ENCODE measurements at places on chromosomes 3 and 15.

DNA sequence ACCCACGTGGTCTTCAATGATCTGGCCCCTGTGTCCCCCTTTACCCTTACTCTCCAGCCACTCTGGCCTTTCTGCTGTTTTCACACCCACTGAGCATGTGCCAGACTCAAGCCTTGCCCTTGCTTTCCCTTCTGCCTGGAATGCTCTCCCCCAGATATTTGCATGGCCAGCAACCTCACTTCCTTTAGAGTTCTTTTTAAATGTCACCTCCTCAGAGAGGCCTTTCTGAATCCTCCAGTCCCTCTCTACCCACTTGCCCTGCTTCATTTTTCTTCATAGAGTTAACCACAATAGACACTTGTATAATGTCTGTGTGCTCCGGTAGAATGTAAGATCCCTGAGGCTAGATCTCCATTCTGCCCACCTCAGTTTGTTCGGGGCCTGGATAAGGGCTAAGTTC is 39.4 kb upstream of the TIPARP start:
- no peak for DNase-seq

DNA sequence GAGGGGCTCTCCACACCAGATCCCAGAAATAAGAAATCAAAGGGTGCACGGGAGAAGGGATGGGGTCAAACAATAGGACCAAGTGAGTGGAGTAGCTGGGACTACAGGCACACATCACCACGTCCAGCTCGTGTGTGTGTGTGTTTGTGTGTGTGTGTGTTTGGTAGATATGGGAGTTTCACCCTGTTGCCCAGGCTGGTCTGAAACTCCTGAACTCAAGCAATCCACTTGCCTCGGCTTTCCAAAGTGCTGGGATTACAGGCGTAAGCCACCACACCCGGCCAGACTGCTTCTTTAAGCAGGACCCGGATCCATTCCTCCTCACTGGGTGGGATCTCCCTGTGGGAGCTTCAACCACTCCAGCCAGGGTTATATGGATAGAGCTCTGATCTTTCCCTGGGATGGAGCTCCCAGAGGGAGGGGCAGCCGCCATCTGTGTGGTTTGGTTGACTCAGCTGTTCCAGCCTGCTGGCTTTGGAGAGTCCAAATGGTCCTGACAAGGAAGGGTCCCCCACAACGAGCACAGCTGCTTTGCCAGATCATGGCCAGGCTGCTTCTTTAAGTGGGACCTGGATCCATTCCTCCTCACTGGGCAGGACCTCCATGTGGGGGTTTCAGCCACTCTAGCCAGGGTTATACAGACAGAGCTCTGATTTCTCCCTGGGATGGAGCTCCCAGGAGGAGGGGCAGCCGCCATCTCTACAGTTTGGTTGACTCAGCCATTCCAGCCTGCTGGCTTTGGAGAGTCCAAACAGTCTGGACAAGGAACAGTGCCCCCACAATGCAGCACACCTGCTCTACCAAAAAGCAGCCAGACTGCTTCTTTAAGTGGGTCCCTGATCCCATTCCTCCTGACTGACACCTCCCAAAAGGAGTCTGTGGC is 9.1 kb upstream of the AVEN start:
- DNase-seq: no peak

DNA sequence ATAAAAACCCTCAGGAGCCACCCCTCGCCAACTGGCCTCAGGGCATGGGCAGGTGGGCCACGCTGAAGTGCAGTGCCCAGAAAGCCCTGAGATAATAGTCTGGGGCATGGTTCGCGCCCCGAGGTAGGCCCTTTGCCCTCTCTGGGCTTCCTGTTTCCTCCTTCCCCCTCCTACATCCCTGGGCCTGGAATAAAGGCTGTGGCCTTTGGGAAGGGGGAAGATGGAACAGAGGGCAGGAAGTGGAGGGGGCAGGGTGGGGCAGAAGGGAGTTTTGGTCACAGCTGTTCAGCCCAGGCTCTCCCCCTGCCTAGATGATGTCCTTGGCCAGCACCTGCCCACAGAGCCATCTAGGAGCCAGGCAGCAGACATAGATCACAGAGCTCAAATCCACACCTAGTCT is 11.3 kb downstream of the CSRNP1 start:
- no peak for DNase-seq

GRCh38 chr3:175267561-175267960 is 408.4 kb downstream of the NAALADL2 start:
- no peak for DNase-seq

DNA sequence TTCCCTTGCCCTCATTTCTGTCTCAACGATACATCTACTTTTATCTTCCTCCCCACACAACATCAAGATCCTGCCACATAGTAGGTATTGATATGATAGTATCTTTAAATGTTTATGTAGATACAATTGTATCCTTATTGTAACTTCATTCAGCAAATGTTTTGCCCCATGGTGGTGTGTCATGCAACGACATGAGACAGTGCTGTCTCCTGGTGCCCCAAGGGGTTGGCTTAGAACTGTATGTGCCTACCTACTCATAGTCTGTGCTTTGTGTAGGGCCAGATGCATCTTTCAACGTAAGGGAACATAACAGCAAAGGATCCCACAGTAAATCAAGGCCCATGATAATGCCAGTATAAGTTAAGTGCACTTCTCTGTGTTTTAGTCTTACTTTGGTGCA is 2.8 kb upstream of the CD47 start:
- DNase-seq: no peak

DNA sequence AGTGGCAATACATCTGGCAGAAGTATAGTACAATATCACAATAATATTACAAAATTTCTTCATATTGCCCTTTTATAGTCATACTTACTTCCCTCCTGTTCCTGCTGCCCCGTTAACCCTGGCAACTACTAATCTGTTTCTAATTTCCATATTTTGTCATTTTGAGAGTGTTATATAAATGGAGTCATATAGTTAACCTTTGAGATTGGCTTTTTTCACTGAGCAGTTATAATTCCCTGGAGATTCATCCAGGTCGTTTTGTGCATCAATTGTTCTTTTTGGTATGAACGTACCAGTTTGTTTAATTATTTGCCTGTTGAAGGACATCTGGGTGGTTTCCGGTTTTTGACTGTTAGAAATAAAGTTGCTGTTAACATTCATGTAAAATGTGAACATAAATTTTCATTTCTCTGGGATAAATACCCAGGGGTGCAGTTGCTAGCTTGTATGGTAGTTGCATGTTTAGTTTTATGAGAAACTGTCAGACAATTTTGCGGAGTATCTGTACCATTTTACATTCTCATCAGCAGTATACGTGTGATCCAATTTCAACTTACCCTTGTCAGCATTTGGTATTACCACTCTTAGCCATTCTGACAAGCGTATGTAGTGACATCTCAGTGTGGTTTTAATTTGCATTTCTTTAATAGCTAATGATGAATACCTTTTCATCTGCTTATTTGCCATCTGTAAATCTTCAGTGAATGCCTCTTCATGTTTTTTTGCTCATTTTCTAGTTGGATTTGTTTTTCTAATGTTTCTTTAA is 32.2 kb upstream of the IL20RB start:
- no peak for DNase-seq

DNA sequence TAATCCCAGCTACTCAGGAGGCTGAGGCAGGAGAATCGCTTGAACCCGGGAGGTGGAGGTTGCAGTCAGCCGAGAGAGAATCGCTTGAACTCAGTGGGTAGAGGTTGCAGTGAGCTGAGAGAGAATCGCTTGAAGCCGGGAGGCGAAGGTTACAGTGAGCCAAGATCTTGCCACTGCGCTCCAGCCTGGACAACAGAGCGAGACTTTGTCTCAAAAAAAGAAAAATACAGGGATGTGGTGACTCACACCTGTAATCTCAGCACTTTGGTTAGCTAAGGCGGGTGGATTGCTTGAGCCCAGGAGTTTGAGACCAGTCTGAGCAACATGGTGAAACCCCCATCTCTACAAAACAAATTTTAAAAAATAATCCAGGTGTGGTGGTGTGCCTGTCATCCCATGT is 26.8 kb downstream of the UBE2E1 start:
- no peak for DNase-seq

DNA sequence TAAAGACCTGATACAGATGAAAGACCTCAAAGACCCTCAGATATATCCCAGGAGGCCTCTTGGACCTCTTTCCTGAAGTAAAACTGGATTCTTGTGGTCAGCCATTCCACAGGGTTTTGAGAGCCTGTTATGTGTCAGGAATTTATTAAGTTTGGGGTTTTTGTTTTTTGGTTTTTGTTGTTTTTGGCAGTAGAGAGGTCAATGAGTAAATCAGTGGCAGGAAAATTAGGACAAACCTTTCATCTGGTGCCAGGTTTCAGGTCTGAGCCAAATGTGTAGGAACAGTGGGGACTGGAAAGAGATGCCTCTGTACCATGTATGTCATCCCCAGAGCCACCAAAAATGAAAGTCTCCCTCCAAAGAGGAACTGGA is 520.4 kb upstream of the MDFIC2 start:
- no peak for DNase-seq
